MG63 (cell line): ENCODE measurements at places on chromosomes 5 and 9. TPM values are rescaled to one million over a fixed set of nuclear protein-coding genes. Genes with fewer than 3 reads are reported as not detected.

DNA sequence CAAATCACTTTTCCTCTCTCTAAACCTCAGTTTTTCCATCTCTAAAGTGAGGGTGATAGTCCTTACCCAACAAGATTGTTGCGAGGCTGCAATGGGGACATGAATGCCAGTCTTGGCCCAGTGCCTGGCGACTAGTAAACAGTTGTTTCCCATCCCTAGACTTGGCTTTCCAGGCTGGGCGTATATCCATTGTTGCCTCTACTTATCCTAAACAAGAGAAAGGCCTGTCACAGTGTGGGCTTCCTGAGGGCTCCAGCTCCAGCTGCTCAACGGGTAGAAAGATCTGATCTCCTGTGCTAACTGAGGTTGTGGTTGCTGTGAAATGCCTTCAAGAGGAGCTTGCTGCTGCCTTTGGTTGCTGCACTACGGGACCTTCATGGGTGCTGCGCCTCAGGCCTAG lies 142.0 kb downstream of the NSG2 start:
- no peak for DNase-seq

GRCh38 chr5:94847019-94847418 lies 228.6 kb downstream of the SLF1 start:
- DNase-seq = no peak

DNA sequence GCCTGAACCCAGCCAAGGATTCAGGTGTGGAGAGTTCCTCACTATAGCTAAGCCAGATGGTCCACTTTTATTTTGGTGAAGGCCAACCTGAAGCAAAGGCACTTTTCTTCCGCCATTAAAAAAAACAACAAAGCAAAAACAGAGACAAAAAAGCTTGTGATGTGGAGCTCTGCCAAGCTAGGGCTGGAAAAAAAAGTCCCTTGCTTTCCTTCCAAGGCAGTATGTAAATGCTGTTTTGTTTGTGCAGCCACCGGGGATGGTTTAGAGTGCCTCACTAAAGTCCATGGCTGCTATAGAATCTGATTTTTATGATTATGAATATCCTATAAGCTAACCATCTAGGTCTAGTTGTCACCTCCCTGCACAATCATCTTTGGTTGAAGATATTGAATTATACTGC lies 14.9 kb downstream of the MEGF10 start:
- DNase-seq = no peak

- DNase-seq = no peak
Measured at GRCh38 chr5:119347991-119348390, 7.8 kb upstream of the TNFAIP8 start.

- DNase-seq = no peak
Measured at GRCh38 chr9:6644346-6645104, 1.0 kb downstream of the GLDC start.

DNA sequence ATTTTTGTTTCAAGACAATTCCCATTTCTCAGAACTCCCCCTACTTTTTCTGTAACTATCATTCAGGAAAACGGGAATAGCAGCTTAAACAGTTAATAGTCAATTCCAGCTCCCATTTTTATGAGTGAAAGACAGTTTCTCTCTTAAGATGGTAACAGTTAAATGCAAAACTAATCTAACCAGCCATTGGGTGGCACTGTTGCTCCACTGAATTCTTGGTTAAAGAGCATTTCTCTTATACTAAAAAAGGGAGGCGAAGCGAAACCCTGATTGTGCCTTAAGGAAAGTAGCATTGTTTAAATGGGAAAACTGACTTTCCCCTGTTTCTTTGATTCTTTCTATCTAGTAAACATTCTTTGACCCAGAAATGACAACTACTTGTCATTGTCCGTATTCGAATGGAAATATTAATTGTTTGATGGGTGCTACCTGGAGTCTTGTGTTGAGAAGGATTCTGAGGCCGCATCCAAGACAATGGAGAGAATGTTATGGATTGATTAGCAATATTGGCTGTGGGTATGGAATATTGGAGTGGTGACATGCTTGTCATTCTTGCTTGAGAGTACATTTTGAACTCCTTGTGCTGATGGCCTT lies 507.8 kb downstream of the MAT2B start:
- DNase-seq = peak; percentile 41

DNA sequence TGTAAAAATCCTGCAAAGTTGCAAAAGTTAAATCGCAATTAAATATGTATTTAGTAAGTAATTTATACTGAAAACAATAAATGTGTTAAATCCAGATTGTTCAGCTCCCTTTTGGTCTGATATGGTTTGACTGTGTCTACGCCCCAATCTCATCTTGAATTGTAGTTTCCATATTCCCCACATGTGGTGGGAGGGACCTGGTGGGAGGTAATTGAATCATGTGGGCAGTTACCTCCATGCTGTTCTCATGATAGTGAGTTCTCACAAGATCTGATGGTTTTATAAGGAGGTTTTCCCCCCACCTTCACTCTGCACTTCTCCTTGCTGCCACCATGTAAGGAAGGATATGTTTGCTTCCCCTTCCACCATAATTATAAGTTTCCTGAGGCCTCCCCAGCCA lies 140.0 kb downstream of the CDH6 start:
- no peak for DNase-seq

DNA sequence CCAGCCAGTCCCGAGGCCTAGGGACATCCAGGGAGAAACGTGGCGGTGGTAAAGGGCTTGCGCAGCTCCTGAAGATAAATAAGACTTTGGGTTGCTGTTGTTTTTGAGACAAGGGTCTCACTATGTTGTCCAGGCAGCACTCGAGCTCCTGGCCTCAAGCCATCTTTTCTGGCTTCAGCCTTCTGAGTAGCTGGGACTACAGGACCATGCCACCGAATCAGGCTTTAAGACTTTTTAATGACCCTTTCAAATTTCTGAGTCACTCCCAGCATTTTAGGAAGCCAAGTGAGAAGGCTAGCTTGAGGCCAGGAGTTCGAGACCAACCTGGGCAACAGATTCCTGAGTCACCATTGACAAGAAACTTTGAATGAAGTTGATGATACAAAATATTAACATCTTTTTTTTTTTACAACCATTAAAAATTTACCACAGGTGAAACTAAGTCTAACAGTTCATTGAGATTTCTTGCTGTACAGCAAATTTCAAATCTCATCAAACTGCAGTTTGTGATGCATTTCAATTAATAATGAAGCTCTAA lies 817 bp upstream of the GNE start:
- no peak for DNase-seq

- DNase-seq = no peak
Measured at GRCh38 chr5:109905906-109906305, 216.2 kb downstream of the MAN2A1 start.

The GPR21 gene
- total RNA-seq = not detected in 2 replicates

The PJA2 gene
- 43.8 and 57.7 TPM in 2 replicates for total RNA-seq
